ENCODE measurements at places on chromosomes 1 and 21.

GRCh38 chr1:113886417-113887401 is 672 bp downstream of the BCL2L15 start:
- no peak for DNase-seq

DNA sequence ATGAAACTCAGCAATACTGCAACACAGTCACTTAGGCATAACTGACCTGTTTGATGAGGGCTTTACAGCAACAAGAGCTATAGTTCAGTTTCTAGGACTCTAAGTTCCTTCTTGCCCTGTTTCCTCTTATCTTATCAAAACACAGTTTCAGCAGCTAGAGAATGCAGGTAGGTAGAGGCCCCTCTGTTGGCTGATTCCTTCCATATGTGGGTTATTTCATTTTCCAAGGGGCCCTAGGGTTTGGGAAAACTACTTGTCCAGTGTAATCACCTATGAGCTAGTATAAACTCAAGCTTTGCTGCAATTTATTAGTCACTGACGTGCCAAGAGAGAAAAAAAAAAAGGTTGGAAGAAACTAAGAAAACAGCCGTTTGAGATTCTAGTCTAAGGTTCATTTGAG is 607.7 kb upstream of the USP24 start:
- DNase-seq, result no peak

DNA sequence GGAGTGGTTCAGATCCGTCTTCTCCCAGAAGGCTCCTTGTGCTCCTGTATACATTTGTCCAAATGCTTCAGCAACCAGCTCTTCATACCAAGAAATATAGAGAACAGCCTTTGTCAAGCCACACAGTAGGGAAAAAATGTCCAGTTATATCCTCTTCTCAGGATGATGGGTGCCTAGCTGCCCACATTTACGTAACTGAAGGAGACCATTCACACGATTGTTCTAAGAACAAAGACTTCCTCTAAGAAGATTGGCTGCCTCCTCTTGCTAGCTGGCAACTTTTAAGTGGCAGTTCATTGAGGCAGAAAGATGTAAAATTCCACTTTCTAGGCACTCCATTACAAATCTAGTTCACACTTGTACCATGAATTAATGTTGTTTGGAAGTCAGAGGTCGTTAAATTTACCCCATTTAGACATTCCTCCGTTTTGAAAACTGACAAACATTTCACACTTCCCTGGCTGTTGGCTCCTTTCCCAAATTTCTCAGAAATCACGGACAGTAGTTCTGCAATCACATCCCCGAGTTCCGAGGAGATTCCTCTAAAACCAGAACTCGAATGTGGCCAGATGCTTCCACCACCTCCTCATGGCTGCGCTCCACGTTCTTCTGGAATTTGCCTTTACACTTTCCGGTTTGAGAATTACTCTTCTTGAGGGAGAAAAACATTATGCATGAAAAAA is 45.6 kb upstream of the CSF1 start:
- no peak for DNase-seq

DNA sequence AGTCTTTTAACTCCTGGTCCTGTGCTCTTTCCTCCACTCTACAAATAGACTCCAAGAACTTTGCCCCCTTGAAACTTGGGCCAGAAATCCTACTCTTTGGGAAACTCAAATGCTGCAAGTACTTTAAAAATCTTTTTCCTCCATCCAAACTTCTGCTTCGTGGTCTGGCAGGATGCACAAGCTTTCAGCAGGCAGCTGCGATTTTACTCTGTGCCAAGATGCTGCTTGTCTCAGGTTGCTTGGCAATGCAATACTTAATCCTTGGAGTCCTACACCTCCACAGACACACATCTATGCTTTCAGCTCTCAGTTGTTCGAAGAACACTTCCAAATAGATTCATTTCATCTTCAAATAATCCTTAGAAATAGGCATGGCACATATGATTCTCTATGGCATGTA is 435.3 kb upstream of the USP24 start:
- DNase-seq, result no peak

DNA sequence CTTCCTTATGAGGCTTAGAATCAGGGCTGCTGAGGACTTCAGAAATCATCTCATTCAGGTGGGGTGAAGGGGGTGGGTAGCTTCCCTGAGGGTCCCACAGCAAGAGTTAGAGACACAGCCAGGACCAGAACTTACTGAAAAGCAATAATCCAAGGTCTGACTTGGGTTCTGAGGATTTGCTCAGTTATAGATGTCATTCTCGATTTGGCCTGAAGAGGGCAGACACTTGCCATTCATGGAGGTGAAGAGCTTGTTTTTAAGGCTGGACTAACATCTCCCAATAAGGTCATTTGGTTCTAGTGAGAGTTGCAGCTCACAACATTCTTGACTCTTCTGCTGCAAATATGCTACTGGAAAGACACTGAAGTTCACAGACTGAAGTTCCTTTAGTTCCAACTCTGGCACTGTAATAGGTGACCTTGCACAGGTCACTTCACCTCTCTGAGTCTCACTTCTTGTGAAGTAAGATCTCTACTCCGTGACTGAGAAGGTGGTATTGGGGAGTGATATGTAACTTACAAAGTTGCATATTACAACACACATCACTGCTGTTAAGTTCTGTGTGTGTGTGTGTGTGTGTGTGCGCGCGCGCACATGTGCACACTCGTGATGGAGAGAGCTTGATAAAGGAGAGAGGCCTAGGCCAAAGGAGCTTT is 69.8 kb upstream of the DIRAS3 start:
- peak; percentile 71 for DNase-seq

DNA sequence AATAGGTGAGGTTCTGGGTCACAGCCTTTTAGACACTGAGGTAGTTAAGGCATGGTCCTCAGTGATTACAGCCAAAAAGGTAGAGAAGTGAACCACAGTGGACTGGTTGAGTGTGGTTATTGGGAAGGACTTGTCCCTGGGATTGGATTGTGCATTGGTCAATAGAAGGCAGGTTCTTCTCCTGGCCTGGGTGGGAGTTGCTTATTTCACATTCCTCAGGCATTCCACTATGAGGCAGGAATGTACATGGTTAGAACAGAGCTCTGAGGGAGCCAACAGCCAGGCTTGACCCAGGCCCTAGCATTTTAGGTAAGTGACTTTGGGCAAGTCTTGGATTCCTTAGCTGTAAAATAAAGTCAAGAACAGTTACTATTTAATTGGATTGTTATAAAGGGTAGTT is 97.9 kb upstream of the MARK1 start:
- no peak for DNase-seq

DNA sequence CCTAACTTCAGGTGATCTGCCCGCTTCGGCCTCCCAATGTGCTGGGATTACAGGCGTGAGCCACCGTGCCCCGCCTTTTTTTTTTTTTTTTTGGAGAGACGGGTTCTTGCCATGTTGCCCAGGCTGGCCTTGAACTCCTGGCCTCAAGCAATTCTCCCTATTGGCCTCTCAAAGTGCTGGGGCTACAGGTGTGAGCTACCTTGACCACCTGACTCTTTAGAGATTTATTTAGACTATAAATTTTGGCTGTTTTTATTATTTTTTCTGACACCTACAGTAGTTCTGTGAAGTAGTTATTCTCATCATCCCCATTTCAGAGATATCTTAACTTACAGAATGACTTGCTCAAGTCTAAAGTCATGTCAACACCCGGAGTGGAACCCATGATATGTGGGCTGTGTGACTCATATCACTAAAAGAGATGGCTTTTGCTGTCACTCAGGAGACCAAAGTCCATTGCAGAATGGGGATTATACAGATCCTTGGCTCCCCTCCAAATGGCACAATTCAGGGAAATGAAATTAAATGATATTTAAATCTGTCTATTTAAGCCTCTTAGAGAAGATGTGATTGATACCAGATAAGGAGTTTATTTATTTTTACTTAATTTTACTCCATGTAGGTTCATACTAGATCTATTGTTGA is 93.2 kb downstream of the CTH start:
- DNase-seq, result no peak

DNA sequence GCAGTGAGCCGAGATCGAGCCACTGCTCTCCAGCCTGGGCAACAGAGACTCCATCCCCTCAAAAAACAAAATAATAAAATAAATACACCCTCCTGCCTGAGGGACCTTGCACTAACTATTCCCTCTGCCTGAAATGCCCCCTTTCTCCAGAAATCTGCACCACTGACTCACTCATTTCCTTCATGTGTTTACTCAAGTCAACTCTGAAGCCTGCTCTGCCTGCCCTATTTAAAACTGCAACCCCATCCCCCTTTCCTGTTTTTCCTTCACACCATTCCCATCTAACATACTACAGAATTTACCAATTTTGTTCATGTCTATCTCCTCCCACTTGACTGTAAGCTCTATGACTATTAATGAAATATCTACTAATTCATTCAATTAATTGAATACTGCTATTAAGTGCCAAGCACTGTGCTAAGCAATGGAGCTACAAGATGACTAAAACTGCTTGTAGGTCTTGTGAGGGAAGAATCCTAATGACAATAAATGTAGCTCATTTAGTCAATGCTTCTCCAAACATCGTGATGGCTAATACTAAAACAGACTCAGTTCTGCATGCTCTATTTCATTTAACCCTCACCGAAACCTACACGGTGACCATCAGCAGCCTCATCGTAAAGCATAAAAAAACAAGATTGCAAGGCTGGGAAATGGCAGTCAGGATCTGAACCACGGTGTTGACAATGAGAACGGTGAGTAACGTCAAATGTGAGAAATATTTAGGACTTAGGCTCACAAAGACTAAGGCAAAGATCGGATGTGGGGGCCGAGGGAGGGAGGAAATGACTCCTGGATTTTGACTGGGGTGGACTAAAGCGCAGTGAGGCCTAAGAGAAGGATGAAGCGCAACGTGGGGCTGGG is 749 bp upstream of the TMEM39B start:
- DNase-seq, result no peak

DNA sequence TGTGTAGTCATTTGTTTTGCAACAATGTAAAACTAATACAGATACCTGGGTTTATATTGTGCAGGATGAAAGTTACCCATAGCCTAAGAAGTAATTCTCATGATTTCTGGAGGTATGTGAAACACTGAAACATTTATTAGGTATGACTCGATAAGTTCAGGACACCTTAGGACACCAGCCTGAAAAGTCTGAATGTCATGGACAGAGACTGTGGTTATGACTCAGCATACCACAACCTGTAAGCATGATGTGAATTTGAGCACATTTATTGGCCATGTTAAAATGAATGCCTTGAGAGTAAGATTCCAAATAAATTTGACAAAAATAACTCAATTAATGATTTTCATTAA is 1471.7 kb upstream of the B3GALT2 start:
- no peak for DNase-seq

DNA sequence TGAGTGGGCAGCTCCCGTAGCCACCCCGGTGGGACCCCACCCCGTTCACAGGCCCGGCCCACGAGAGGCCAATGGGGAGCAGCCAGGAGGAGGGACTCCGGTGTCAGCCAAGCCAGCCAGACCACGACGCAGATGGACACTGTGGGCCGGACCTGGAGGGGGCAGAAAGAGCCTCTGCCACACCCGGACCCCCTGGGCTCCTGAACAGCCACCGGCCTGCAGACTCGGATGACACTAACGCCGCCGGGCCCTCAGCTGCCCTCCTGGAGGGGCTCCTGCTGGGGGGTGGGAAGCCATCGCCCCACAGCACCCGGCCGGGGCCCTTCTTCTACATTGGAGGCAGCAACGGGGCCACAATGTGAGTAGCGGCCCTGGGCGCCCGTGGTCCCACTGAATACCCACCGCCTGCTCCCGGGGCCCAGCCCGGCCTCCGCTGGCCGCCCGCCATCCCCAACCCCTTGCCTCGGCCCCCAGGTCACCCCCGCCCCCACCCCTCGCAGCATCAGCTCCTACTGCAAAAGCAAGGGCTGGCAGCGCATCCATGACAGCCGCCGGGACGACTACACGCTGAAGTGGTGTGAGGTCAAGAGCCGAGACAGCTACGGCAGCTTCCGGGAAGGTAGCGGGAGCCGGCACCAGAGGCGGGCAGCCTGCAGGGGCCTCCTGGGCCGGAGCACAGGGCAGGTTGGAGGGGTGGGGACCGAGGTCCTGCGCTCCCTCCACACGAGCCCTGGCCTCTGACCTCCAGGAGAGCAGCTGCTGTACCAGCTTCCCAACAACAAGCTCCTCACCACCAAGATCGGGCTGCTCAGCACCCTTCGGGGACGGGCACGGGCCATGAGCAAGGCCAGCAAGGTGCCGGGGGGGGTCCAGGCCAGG is 6.5 kb downstream of the TTLL10 start:
- no peak for DNase-seq

GRCh38 chr1:99619583-99619982 is 26.3 kb upstream of the PALMD start:
- no peak for DNase-seq

GRCh38 chr1:17576519-17576853 is 37.0 kb downstream of the ARHGEF10L start:
- DNase-seq, result no peak

- DNase-seq, result no peak
Measured at GRCh38 chr1:85502625-85503083, 37.7 kb upstream of the DDAH1 start.

DNA sequence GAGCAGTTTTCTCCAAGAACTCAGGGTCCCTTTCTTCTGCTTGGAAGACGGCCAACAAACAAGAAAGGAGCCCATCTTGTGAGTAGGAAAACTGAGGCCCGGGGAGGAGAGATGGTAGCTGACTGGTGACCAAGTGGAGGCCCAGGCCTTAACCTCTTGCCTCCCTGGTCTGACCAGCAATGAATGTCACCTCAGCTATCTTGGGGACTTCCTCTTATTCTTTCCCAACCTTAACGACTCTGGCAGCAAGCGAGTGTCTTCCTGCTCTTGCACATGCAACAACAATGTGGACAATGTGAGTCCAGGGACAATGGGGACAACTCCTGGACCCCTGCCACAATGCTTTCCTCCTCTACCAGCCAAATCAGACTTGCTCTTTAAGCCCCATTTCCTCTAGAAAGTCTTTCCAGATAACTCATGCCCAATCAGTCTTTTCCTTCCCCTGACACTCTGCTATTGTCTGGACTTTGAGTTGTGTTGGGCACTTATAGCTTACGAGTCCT is 12.6 kb downstream of the HSPG2 start:
- DNase-seq, result no peak

GRCh38 chr21:15210235-15210678 is 145.5 kb upstream of the NRIP1 start:
- no peak for DNase-seq

- no peak for DNase-seq
Measured at GRCh38 chr1:209187589-209187988, 395.9 kb upstream of the CAMK1G start.

DNA sequence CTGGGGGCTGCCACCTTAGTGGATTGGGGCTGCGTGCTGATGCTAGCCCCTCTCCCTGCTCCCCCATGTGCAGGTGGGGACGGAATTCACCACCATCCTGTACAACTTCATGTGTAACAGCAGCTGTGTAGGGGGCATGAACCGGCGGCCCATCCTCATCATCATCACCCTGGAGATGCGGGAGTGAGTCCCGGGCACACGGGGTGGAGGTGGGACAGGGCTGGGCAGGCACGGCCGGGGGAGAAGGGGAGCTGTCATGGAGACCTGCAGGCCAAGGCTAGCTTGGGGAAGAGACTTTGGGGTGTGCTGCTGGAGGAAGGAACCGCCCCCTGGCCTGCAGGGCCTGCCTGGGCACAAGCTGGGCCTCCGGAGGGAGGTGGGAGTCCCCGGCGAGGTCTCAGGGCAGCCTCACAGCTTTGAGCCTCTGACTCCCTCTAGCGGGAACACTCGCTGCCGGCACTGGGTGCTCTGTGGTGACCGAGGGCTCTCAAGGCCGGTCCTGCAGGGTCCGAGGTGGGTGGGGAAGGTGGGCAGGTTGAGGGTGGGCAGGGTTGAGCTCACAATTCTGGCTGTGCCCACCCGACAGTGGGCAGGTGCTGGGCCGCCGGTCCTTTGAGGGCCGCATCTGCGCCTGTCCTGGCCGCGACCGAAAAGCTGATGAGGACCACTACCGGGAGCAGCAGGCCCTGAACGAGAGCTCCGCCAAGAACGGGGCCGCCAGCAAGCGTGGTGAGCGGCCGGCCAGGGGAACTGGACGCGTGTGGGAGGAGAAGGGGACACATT is 25.0 kb upstream of the CCDC27 start:
- DNase-seq, result no peak

- no peak for DNase-seq
Measured at GRCh38 chr1:68278221-68278620, 45.9 kb upstream of the WLS start.
